ENCODE measurements at places on chromosomes 2 and 18. TPM values are rescaled to one million over a fixed set of nuclear protein-coding genes. Genes with fewer than 3 reads are reported as not detected.

Gene PJVK
- polyA plus RNA-seq: 7.1 TPM

Gene CNDP2
- 65.7 TPM for polyA plus RNA-seq

DNA sequence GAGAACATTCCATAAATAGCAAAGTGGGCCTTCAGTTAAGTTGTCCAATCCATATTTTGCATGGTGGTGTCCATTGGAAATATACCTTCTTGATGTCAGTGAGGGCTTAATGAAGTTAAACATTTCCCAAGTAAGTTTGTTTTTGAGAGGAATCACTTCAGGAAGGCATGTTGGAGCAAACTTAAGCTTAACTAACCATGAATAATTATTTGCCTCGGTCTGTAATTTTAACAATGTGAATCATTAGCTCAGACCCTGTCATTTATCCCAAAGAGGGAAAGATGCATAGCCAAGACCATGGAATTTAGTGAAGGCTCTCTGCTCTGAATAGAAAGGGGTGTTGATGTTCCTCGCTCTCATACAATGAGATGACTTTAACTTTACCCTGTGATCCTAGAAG lies 47.4 kb downstream of the SPATS2L start:
- no peak for DNase-seq

DNA sequence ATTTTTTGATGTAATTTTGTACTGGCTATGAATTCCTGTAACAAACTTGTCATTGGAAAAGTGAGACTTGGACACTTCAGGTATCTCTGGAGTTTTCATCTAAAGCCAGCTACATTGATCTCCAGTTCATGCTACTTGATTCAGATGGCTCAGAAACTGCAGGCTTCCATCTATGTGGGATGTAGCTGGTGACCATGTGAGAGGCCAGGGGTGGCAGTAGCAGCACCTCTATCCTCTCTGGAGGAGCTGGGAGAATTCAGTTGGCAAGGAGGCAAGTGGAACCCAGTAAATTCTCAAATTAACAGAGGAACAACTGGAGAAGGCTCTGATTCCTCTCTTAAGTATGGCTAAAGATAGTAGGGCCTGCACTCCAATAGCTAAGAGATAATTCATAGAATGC lies 10.0 kb upstream of the SPTBN1 start:
- no peak for DNase-seq

DNA sequence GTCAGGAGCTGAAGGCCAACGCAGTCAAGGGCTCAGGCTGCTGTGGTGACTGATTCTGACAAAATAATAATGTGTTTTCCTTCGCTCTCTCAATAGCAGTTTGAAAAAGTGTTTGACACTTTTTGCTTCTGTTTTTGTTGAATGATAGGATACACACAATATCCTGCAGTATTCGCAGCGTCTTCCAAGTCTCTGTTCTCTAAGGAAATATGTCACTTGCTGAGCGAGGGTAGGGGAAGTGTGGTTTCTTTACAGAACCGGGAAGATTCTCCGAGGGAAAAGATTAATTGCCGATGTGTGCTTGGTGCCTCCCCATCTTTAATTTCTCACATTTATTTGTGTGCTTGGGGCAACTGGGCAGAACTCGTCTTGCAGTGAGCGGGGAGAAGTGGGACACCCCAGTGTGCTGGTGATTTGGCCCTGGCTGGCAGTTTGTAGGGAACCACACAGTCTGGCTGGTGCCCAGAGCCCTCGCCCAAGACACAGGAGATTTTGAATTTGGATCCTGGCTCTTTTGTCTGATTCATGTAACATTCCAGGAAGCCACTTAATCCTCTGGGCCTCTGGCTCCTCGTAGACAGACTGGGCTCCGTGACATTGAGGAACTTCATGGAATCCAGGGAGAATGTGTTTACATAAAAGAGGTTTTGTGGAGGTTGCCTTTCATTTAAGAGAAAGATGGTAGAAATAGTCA lies 169.4 kb downstream of the LDLRAD4 start:
- no peak for DNase-seq

Gene AMER3
- 2.1 TPM for polyA plus RNA-seq

Gene GPR55
- polyA plus RNA-seq: not detected

Data from pancreas (tissue), 10 donors.